ENCODE measurements at places on chromosomes 7 and 10.

- no peak for DNase-seq
Observed at GRCh38 chr7:2200584-2200980, 32.2 kb downstream of the MAD1L1 start.

DNA sequence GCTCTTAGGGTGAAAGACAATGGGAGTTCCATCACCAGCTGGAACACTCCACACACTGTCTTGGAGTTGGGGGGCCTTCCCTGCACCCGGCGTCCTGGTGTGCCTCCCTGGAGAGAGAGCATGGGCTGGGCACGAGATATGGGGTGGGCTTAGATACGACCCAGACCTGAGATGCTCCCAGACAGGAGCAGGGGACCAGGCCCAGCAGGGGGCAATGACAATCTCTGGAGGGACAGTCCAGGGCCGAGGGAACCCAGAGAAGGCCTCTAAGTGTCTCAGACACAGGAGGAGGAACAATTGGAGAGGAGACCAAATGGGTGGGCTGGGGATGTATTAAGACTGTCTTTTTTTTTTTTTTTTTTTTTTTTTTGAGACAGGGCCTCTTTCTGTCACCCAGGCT, 40.0 kb downstream of the MYL10 start:
- no peak for DNase-seq

GRCh38 chr7:101989101-101989500, 171.7 kb downstream of the CUX1 start:
- DNase-seq = no peak

- no peak for DNase-seq
Observed at GRCh38 chr7:133771788-133772419, 355.2 kb upstream of the LRGUK start.

DNA sequence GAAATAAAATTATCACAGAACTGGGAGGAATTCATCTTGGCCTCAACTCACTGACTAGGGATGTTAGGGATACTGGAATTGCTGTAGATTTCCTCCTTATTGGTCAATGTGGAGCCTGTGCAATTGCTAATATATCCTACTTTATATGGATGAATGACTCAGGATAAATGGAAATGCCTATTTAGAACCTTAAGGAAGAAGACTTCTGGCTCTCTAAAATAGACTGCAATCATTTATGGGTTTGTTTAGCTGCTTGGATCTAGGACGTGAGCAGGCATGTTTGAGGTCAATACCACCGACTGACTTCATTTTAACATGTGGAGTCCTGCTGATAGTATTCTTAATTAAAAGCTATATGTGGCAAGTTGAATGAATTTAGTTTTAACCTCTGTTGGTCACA, 1040.1 kb upstream of the LRRN3 start:
- DNase-seq = no peak

GRCh38 chr7:13604178-13604577, 385.3 kb downstream of the ETV1 start:
- DNase-seq = no peak

GRCh38 chr7:131482800-131483199, 73.6 kb downstream of the PODXL start:
- DNase-seq = no peak

- DNase-seq = no peak
Observed at GRCh38 chr7:106552645-106553445, 108.1 kb downstream of the CCDC71L start.

GRCh38 chr7:140189917-140190316, 13.1 kb upstream of the KDM7A start:
- no peak for DNase-seq

DNA sequence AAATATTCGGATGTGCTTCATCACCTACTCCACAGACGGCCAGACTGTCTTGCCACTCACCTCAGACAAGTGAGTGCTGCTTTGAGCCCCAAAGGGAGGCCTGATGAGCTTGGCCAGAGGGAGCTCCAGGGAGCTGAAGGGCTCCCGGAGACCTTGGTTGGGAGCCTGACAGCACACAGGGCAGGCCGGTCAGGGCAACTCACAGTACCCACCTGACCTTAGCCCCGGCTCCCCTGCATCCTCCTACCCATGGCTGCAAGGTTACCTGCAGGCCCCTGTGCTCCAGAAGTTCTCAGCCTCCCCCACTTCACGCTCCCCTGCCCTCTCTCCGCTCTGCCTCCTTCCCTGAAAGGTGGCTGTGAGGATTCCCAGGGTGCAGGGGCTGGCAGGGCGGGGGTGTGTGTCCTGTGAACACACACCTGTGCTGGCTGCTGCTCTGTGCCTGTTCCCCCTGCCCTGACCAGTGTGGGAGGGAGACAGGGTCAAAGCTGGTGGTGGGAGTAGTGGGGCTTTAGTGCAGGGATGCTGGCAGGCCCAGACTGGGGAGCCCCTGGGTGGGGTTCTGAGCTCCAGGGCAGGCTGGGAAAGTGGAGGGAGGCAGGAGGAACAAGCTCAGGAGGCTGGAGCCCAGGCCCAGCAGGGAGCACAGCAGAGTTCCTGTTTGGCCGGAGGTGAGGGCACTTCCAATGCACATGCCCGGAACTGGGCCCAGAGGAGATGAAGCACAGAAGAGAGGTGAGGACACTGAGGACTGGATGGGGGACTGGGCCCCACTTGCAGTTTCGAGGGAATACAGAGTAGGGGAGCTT, 7.2 kb downstream of the ANTXRL start:
- no peak for DNase-seq

GRCh38 chr7:28678431-28678965, 266.2 kb downstream of the CREB5 start:
- no peak for DNase-seq

DNA sequence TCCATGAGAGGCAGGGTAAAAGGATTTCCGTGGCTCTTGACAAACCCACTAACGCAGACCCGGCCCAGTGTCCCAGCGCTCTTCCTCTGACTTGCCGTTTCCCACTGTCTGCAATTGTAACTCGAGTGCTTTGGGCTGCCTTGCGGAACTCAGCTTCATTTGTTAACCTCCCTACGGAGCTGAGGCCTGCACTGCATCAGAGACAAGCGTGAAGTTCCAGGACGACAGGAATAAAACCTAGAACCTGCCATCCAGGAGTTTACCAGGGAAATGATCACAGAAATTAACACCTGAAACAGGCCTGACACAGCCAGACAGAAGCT, 76.2 kb downstream of the SFMBT2 start:
- DNase-seq = no peak

GRCh38 chr10:82318534-82318933, 443.5 kb downstream of the NRG3 start:
- DNase-seq = no peak

GRCh38 chr10:29925771-29926692, 133.4 kb downstream of the JCAD start:
- no peak for DNase-seq

GRCh38 chr10:62178568-62178967, 90.1 kb downstream of the RTKN2 start:
- no peak for DNase-seq

GRCh38 chr10:9957351-9957750, 1060.3 kb upstream of the CELF2 start:
- DNase-seq = no peak

GRCh38 chr7:69359003-69359700, 239.1 kb upstream of the AUTS2 start:
- DNase-seq = no peak

DNA sequence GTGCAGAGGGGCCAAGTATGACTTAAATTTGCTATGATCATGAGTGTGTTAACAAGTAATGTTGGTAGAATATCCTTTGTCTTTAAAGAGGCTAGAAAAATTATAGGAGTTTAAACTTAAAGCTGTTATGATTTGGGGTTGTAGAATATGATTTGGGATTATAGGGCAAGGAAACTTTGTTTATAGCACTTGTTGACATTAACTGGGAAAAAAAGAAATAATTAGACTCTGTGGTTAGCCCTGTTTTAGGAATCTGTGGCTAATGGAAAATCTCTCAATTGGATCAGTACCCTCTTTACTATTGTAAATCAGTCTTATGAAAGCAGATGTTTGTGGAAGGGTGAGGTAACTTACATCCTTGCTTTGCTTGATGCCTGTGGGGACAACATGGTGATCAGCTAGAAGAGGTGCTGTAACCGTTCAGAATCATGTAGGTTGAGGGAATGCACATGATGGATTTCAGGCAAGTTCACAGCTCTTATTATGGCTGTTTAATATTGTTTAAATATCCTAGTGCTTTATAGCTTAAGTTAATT, 11.1 kb downstream of the ING3 start:
- DNase-seq = no peak

DNA sequence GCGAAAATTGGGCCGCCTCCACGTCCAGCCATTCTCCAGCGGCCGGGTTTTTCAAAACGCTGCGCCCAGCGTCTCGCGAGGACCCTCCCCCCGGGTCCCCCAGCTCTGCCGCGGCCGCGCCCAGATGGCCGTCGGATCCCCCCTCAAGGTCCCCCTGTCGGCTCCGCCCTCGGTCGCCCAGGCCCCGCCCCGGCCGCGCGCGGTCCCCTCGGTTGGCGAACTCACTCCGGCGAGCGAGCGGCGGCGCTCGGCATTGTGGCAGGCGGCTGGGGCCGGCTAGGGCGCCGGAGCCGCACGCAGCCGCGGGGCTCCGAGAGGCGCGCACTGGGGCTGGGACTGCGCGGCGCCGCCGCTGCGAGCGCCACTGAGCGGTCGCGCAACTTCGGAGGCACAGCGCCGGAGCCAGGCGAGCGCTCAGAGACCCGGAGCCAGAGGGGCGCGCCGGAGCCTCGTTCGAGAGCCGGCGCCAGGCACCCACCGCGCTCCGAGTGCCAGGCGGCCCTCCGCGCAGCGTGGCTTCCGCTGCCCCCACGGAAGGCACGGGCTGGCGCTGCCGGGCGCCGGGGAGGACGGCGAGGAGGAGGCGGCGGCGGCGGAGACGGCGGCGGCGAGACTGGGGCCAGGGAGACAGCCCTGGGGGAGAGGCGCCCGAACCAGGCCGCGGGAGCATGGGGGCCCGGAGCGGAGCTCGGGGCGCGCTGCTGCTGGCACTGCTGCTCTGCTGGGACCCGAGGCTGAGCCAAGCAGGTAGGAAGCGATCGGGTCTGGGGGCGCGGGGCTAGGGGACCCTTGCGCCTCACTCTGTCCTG, at the start of gene UNC5B:
Gene UNC5B, plus strand, starts transcription at position 253 of the 809 bp plus-strand sequence. Its CDS starts 416 bp downstream, at position 669.
- peak; percentile 61 for DNase-seq

DNA sequence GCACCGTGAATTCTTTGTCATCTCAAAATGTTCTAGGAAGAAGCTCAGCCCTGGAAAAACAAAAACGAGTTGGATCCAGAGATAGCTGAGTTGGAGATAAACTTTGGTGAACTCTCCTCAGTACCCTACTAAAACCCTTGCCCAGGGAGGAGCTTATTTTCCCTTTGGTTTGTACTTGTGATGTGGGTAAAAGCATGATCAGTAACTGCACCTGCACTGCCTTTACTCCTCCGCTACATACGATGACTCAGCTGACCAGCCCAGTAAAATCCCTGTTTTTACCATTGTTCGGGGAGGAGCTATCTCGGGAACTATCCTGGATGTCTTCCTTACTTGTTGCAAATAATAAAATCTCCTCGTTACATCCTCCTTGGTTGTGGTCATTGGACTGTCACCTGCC, 359.3 kb downstream of the SH2D4B start:
- no peak for DNase-seq

DNA sequence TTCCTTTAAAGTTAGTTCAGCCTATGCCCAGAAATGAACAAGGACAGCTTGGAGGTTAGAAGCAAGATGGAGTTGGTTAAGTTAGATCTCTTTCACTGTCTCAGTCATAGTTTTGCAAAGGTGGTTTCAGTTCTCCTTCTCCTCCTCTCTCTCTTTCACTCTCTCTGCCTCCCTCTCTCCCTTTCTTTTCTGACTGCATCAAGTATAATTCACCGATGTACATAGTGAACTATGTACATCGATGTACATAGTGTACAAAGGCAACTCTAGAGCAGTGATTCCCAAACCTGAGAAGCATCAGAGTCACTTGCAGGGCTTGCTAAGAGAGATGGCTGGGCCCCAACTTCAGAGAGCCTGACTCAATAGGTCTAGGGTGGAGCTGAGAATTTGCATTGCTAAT, 1259.7 kb downstream of the TYW1 start:
- no peak for DNase-seq

DNA sequence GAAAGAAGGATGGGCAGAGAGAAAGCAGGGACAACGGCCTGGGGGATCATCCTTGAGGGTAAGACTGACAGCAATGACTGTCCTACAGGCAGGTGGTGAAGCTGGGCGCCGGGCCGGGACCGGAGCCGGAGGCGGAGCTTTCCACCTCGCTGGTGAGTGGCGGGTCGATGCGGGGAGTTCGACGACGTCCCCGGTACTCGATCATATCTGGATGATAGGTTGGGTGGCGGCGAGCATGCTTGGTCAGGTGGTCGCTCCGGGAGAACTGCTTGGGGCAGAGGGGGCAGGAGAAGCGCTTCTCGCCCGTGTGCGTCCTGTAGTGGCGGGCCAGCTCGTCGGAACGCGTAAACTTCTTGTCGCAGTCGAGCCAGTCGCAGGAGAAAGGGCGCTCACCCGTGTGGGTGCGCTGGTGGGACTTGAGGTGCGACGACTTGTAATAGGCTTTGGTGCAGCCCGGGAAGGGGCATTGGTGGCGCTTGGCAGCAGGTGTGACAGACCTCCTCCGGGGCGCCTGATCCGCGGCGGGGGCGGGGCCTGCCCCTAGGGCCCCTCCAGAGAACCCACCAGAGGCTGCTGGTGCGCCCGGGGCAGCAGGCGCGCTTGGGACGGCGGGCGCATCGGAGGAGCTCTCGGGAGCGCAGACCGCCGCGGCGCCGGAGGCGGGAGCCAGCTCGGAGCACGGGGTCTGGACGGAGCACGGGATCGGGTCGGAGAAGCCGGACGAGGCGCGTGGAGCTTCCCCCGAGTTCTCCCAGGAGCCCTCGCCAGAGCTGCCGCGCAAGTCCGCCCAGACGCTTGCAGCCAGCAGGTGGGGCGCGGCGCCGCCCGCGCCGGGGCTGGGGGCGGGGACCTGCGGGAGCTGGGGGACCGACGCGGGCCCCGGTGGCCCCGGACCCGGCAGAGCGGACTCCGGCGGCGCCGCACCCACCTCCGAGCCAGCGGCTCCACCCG, 752 bp downstream of the KLF14 start:
- DNase-seq = no peak

GRCh38 chr7:152760854-152761748, 1.5 kb downstream of the ACTR3B start:
- no peak for DNase-seq

DNA sequence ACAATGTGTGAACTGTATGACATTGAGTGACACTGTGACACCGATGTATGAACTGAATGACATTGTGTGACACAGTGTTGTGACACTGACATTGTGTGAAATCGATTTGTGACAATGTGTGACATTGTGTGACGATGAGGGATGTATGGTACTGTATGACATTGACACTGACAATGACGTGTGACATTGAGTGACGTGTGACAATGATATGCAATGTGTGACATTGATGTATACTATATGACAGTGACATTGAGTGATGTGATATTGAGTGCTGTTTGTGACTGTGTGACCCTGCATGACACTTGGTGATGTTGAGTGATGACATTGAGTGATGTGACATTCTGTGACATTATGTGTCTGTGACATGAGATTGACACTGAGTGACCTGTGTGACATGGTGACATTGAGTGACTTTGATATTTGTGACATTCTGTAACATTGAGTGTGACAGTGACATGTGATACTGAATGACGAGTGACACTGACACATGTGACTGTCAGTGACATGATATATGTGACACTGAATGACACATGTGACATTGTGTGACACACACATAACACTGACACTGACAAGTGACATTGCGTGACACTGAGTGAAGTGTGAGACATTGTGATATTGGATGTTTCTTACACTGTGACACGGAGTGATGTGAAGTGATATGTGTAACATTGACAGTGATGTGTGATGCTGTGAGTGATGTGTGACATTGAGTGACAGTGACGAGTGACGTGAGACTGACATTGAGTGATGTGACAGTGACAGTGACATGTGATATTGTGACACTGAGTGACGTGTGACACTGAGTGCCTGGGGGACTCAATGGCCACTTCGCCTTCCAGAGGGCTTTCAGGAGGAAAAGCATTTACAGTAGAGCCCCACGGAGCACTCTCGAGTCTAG, 167.5 kb downstream of the PRKAG2 start:
- no peak for DNase-seq
